ENCODE measurements at places on chromosomes 11 and 22.
A peak's percentile ranks its signal among the peaks of the same experiment; 100 is the strongest.

DNA sequence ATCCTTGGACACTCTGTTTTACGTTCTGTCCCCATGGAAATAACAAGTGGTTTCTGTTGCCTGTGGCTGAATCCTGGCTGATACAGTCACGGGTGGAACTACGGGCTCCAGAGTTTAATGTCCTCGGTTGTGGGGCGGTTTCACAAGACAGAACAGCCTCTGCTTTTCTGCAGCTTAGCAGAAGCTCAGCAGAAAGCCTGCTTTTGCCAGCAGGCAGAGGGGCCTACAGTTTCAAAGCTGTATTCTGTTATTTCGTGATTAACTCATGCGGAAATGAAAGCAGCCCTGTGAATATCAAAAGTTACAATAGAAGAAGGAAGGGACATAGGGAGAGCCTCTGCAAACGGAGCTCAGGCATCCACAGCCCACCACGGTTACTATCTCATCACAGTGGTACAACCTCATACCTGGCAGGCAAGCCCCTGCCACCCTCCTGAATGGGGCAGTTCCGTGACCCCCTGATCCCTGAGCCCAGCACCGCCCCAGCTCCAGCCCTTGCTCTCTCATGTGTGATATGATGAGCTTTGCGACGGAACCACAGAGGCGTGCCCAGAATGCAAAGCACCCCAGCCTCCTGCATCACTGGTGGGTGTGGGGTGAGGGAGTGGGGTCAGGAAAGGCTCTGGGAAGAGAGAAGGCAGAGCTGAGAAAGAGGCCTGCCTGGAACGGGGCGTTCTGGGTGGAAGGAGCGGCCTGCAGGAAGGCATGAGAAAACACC lies 360.6 kb downstream of the BRD1 start:
- no peak for DNase-seq

DNA sequence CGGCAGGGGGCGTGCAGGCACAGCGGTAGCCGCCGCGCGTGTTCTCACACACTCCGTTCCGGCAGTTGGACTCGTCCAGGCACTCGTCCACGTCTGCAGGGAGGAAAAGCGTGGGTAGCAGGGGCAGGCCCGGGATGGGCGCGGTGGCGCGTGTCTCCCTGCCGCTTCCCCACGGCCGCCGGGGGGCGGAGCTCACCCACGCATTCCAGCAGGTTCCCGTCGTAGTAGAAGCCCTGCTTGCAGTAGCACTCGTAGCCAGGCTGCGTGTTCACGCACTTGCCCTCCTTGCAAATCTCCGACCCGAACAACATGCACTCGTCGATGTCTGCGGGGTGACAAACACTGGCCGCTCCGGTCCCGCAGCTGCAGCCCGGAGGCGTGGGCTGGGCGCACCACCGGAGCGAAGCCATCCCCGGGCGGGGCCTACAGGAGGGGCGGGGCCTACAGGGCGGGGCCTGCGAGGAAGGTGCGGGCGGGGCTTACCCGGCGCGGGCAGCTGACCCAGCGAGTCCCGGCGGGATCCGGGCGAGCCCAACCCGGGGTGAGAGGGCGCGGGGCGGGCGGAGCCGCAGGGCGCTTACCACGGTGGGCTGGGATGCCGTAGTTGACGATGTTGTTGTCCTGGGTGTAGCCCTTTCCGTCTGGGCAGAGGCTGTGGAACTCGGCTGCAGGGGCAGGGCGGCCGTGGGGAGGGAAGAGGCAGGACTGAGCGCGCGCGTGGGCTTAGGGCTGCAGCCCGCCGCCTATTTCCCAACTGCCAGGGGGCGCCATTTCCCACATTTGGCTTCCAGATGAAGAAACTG lies 15.6 kb downstream of the SCYL1 start:
- DNase-seq = peak; percentile 94

DNA sequence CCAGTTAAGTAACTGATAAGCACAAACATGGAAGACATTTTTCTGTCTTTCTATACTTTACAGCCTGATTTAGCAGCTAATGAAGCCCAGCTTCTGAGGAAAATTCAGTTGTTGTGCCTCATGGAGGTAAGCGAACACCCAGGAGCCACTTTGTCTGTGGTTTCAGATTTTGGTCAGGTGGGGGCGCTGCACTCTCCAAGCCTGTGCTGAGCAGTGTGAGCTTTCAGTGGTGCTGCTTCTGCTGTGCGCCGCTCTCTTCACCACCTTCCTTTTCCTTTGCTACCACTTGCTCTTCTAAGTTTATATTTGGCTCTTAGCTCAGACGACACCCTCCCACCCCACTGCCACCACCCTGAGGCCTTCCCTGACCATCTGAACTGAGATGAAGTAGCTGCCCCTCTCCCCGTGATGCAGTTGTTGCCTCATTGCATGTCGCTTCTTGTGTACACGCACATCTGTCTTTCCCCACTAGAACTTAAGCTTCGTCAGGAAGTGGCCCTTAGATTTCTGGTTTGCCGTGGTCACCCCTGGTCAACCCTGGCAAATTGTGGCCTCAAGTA lies 14.0 kb downstream of the PSMD13 start:
- DNase-seq = peak; percentile 89

DNA sequence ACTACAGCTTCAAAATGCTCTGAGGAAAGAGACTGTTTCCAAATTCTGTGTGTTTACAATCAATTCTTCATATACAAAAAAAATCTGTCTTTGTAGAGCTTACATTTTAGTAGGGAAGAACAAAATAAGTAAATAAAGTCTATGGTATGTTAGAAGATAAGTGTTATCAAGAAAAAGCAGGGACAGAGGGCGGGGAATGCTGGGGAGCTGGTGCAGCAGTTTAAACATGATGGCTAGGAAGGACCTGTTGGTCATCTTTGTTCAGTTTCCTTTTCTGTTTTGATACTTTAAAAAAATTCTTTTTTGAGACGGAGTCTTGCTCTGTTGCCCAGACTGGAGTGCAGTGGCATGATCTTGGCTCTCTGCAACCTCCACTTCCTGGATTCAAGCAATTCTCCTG lies 16.1 kb downstream of the TMEM25 start:
- DNase-seq = no peak

- DNase-seq = no peak
Measured at GRCh38 chr11:115345840-115346239, 158.4 kb downstream of the CADM1 start.

DNA sequence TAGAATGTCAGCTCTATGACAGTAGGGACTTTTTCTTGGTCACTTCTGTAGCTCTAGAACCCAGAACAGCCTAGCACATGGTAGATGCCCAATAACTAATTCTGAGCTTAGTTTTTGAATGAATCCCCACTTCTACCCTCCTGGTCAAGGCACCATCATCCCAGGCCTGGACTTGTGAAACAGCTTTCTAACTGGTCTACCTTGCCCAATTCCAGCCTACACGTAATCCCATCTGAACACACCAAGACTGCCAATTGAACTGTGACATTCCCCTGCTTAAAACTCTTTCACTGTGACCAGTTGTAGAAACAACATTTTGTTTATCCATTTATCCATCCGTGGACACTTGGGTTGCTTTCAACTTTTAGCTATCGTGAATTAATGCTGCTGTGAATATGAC lies 6.1 kb upstream of the FOLR3 start:
- DNase-seq = no peak

- DNase-seq = peak; percentile 81
Measured at GRCh38 chr22:37818409-37819104, 4.6 kb upstream of the GALR3 start.

GRCh38 chr11:75589051-75589450 lies 27.0 kb downstream of the SERPINH1 start:
- DNase-seq = no peak

- DNase-seq = no peak
Measured at GRCh38 chr22:46764140-46764680, 1.8 kb downstream of the TBC1D22A start.

DNA sequence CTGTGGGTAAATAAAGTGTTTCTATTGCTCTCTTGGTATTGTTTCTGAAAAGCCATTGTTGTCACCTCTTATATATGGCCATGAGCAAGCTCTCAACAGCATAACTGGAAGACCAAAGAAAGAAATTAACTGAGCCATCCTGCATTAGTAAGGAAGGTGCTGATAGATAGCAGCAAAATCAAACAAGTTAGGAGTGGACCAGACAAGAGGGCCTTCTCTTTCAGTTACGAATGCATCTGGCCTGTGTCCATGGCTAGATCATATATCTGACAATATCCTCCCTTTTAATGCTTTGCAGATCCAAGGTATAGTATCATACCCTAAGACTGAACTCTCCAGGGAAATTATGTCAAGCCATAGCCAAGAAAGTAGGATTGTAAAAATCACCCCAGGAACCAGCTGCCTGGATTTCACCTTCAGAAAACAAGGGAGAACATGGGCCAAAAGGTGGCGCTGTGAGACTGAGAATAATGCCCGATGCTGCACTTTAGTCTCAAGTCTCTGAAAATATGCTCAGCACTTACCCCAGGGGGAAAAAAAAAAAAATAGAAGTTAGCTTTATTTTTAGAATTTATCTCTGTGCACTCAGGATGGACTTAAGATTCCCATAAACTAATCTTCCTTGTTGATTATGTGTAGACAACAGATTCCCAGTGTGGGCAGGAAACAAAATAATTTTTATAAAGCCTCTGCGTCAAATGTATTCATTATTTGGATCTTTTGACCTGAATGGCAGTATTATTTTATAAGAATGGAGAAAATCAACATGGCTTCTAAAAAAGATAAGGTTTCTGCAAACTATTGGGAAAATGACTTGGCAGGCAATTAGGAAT lies 415.1 kb downstream of the ETS1 start:
- peak; percentile 91 for DNase-seq

- DNase-seq = no peak
Measured at GRCh38 chr11:6312106-6312505, 8.2 kb downstream of the CAVIN3 start.

GRCh38 chr22:30370641-30371230 lies 13.9 kb downstream of the CCDC157 start:
- DNase-seq = no peak

DNA sequence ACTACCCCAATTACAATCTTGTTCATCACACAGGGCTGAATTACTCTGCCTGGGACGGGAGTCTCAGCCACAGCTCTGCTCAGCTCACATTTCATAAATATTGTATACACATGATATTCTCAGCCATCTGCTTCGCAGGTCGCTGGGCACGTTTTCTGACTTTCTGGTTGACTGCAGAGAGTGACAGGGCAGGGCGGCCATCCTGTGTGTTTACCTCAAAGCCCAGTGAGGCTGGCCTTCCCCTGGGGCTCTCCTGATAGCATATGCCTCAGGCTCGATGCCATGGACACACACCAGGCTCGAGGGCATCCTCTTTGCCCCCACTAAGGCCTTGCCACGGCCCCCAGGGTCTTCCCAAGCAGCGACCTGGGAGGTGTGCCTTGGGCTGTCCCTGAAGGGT lies 345.0 kb downstream of the CADM1 start:
- no peak for DNase-seq

- no peak for DNase-seq
Measured at GRCh38 chr22:25651332-25652085, 87.0 kb downstream of the GRK3 start.

- DNase-seq = no peak
Measured at GRCh38 chr22:19517919-19518611, 6.1 kb downstream of the CLDN5 start.

DNA sequence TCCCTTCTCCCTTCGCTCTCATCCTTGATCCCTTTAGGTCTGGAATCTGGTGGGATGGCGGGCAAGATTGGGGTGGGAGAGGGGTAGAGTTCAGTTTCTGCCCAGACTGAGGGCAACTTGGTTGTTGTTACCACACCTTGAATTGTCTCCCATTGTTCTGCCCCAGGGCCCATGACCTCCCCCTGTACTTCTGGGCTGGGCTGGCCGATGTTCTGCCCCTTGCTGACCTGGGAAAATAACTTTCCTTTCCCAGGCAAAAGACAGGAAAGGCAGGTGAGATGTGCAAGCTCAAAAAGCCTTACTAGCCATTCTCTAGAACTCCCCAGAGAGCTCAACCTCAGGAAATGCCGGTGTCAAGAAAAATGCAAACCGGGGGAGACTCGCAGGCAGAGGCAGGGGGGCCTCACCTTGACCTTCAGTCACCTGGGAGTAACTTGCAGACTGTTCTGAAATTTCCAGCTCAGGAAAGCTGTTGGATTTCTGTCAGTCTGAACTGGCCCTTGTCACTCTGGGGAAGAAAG lies 32.4 kb upstream of the EIF3D start:
- no peak for DNase-seq

DNA sequence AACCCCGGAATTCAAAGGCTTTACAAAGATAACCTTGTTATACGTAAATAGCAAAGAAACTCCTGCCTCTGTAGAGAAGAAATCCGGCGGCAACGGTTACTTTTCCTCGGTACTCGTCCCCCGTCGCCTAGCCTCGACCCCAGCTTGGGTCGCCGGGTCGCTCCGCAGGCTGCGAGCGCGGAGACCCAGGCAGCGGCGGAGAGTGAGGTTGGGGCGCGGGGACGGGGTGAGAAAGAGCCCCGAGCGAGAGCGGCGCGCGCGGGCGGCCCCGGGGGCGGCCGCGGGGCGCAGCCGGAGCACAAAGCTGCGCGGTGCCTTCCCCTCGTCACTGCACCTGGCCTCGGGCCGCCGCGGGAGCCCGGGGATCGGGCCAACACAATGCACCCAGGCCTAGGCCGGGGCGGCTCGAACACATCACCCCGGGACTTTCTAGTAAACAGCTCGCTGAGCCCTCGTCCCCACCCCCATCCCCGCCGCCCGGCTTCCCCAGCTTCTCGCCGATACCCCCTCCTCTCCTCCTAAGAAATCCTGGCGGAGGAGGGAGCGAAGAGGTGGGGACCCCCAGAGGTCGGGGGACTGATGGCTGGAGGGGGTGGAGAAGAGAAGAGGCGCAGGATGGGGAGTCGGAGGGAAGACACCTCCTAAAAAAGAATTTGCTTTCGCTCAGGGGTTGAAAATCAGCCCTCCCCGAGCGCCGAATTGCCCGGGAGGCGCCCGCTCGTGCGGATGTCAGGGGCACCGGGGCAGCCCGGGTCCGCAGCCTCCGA lies 845 bp downstream of the MPPED2 start:
- no peak for DNase-seq

GRCh38 chr11:71075871-71076420 lies 176.4 kb downstream of the SHANK2 start:
- no peak for DNase-seq

DNA sequence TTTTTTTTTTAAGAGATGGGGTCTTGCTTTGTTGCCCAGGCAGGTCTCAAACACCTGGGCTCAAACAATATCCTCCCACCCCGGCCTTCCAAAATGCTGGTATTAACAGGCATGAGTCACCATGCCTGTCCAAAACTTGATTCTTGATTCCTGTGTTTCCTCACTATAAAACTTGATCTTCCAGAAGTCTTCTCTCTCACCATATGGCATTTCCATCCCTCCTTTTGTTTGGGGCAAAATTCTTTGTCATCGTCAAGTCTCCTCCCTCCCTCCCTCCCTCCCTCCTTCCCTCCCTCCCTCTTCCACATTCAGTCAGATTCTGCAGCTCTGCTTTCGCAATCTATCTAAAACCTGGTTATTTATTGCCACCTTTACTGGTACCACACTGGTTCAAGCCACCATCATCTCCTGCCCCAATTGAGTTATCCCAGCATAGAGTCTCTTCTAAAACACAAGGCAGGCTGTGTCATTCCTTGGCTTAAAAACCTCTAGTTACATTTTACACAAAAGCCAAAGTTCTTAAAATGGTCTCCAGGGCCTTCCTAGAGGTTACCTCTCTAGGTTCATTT lies 65.0 kb upstream of the HORMAD2 start:
- no peak for DNase-seq

- no peak for DNase-seq
Measured at GRCh38 chr11:27722953-27723344, 22.7 kb upstream of the BDNF start.
